ENCODE measurements at places on chromosomes 4 and X.

GRCh38 chr4:88320780-88321373, 36.5 kb upstream of the PPM1K start:
- DNase-seq: no peak

DNA sequence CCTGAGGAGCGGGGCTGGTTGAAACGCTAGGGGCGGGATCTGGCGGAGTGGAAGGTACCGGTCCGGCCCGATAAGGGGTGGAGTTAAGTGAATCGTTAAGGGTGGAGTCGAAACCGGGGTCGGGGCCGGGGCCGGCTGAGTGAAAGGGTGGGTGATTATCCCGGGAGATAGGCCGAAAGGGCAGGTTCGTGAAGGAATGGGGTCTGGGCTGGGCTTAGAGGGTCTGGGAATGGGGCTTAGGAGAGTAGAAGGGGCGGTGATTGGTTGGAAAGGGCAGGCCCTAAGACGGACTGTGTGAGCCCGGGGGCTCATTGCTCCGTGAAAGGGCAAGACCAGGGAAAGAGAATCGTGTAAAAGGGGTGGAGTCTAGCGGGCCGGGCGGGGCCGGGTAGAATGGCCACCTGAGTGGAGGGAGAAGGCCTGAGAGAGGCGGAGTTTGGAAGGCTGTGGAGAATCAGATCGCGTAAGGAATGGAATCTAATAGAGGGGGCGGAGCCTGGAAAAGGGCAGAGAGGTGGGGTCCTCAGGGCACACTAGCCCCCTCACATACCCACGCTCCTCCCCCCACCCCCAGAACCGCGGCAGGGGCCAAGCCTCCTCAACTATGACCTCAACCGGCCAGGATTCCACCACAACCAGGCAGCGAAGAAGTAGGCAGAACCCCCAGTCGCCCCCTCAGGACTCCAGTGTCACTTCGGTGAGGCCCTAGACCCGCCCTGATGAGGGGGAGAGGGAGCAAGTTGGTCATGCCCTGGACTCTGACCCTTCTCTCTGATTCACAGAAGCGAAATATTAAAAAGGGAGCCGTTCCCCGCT, 430 bp downstream of the HDAC6 start:
- peak; percentile 84 for DNase-seq

GRCh38 chrX:42948723-42949657, 171.0 kb upstream of the PPP1R2C start:
- DNase-seq: no peak

DNA sequence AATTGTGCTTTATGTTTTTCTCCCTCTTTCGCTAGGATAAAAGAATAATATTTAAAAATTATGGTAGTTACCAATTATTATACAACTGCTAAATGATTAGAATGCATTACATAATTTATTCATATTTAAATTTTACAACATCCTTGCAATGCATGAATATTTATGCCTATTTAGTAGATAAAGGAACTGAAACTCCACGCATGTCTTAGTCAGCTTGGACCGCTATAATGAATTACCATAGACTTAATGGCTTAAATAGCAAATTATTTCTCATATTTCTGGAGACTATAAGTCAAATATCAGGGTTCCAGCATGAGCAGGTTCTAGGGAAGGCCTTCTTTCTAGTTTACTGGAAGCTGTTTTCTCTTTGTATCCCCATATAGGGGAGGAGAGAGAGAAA, 1555.4 kb upstream of the ADGRL3 start:
- no peak for DNase-seq

GRCh38 chr4:95358421-95358820, 190.4 kb downstream of the UNC5C start:
- DNase-seq: no peak

- DNase-seq: no peak
Observed at GRCh38 chr4:34619531-34620162, 1624.7 kb downstream of the ARAP2 start.

- no peak for DNase-seq
Observed at GRCh38 chr4:99574530-99575324, at the start of gene MTTP. MTTP (plus strand) TSS chr4:99574824; CDS start chr4:99574910, 86 bp downstream.

DNA sequence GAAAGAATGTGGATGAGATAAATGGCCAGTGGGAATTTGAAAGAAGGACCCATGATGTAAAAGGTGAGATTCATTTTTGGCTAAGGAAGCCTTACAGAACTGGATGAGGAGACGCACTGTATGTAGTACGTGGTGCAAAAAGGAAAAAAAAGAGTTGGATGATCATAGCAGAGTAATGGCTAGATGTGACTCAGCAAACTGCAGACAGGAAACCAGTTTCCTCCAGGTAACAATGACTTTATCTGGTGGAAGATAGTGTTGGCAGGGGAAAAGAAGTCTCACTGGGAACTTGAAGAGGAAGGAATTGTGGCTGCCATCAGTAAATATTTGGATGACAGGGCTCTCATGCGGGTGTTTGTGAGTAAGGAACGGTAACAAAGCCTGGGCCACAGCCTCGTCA, 243.2 kb downstream of the CPE start:
- DNase-seq: no peak

DNA sequence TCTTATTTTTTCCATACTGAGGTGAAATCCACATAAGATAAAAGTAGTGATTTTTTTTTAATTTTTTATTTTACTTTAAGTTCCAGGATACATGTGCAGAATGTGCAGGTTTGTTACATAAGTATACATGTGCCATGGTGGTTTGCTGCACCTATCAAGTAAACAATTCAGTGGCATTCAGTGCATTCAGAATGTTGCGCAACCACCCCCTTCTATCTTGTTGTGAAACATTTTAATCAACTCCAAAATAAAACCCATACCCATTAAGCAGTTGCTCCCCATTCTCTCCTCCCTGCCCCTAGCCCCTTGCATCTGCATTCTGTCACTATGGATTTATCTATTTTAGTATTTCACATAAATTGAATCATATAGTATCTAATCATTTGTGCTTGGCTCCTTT, 121.2 kb downstream of the KLHL13 start:
- no peak for DNase-seq

GRCh38 chr4:168880072-168880675, 129.9 kb downstream of the CBR4 start:
- DNase-seq: no peak

GRCh38 chrX:154098551-154098950, 1.0 kb upstream of the MECP2 start:
- peak; percentile 29 for DNase-seq

DNA sequence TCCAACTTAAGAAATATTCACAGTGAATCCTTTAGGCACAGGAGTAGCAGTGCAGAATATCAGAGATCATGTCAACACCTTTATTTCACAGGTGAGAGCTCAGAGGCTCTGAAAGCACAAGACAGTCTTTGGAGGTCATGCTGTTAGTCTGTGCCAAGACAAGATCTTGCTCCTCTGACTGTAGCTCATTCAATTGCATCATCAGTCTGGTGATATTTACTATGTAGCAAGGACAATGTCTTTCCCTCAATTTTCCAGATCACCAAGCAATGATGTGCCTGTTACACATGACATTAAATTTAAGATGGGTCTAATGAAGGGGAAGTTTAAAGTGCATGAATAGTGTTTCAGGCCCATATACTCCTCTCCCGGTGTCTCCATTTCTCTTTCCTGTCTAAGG, 277.5 kb downstream of the IL15 start:
- no peak for DNase-seq

DNA sequence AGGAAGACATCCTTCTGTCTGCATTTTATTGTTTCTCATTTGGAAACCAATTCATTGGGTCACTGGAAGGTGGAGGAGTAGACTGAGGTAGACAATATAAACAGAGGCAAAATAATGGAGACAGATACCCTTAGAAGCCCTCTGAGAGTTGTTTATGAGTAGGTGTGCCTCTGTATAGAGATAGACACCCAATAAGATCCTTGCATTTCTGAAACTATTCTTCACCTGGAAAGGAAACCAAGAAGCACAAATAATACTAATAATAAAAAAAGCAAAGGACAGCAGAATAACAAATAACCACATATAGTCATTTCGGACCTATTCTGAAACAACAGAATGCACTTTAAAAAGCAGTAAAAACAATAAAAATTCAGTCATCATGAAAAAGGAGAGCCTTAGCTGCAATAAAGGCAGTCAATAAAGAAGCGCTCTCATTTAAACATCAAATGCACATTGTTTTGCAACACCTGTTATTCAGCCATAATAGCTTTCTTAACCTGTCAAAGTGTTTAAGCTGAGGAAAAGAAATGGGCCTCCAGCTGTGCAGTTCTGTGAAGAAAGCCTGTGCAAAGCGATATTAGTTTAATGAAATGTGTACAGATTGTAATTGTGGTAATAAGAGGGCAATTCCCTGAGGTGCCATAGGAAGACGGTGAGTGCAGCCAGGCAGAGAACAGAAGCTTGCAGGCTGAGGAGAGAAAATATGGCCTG, 904.2 kb downstream of the STPG2 start:
- DNase-seq: peak; percentile 27

DNA sequence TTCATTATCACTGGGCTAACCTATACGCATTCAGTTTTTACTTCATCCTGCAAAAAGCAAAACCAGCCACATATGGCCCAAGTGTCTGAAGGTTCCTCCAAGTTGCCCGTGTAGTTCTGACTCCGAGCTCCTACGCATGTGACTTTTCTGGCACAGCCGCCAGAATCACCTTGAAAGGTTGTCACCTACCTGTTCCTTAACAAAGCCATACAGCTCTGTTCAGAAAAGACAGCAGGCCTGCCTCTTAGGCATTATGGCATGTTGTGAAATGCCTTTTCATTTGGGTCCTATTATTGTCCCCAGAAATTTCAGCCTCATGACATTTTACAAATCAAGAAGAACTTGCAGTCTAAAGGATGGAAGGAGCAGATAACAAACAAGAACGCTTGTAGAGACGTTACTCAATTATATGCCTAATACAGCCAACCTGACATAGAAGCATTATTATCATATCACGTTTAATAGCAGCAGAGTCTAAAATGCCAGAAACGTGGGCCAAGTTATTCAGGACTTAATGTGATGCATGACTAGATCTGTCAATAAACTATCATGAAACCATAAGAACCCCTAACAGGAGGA, 118.5 kb downstream of the RBM47 start:
- DNase-seq: no peak

GRCh38 chr4:22514481-22514880, 1.4 kb downstream of the ADGRA3 start:
- no peak for DNase-seq

GRCh38 chr4:1550122-1551070, 133.7 kb downstream of the FAM53A start:
- no peak for DNase-seq

DNA sequence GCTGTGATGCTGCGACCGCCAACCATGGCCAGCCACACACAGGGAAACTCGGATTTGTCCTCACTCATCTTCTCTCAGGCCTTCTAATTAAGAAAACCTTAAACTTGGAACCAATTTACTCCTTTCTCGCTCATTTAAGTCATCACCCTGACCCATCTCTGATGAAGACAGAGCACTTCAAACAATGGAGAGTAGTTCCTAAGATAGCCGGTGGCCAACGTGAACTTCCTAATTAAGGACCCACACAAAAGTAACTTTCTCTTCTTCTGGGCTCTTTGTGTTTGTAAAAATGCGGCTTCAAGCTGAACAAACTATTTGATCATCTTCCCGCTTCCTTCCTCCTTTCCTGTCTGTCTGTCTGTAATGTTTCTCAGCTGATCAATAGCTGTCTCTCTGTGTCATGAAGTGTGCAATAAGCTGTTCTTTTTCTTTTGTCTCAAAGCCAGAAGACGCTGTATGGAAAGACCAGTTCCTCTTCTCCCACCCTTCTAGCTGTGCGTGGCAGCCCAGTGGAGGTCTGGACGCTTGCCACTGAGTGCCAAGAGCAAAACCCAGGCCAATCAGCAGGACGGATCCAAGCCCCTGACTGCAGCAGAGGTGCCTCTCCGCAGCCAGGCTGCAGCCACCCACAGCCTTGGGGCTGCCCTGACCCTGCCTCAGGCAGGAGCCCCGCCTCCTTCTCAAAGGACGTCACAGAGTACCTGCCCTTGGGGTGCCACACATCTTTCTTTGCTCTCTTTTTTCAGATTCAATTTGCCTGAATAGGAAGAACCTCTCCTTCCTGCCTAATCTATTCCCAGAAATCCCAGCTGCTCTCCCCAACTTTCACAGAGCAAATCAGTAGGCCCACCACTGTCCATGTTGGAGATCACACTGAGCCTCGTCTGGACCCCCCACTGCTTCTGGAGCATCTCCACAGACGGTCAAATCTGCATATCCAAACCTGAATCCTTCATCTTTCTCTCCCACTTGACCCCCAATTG, 59.3 kb downstream of the MAML3 start:
- DNase-seq: peak; percentile 47

GRCh38 chr4:158941321-158941720, 161.6 kb upstream of the RAPGEF2 start:
- DNase-seq: no peak

DNA sequence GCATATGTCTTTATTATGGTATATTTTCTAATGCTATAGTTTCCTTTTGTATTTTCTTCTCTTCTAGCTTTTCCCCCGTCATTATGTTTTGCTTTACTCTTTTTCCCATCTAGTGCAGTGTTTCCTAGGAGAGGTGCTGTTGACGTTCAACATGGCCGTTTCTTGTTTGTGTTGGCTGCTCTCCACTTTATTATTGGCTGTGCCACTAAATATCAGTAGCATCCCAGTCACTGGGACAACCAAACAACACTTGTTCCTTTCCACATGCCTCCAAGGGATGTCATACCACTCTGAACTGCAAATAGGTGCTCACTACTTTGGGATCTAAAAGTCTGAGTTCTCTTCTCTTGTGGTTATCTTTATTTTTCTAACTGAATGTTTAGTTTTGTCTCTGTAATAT, 26.5 kb downstream of the GBA3 start:
- DNase-seq: no peak

DNA sequence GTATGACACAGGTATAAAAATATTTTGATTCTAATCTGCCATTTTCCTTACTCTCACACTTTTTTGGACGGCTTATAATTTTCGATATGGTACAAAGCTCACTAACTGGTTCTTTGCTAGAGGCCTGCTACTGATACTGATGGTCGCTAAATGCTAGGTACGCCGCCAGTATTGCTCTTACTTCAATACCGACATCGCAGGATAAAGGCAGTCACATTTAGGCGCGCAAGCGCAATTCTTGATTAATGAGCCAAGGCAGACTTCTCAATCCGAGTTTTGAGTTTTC, 557 bp upstream of the USP38 start:
- DNase-seq: no peak

GRCh38 chr4:74146581-74147129, 11.3 kb upstream of the MTHFD2L start:
- no peak for DNase-seq

Measured in NCI-H1092 (cell line).